ENCODE measurements at places on chromosomes 2 and 18.

DNA sequence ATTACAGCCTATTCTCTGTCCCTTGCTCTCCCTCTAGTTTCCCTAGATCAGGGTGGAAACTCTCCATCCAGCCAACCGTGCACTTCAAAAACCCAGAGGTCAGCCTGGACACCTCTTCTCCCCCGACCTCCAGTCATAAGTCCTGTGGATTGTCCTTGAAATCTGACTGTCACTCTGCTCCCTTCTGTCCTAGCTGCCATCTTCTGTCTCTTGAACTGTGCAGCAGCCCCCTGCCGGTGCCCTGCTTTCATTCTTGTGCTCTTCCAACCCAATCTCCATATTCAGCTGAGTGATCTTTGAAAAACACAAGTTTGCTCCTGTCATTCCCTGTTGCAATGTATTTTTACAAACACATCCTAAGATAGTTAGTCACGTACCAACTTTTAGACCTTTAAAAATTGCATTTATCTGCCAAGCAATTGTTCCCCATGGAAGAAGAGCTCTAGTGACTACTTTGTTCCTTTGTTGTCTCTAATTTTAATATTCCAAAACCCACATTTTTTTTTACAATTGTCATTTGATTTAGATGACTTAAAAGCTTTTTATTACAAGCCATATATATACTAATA lies 254.3 kb downstream of the CAMKMT start:
- DNase-seq: no peak

- no peak for DNase-seq
Observed at GRCh38 chr2:37985333-37985732, 60.2 kb downstream of the RMDN2 start.

DNA sequence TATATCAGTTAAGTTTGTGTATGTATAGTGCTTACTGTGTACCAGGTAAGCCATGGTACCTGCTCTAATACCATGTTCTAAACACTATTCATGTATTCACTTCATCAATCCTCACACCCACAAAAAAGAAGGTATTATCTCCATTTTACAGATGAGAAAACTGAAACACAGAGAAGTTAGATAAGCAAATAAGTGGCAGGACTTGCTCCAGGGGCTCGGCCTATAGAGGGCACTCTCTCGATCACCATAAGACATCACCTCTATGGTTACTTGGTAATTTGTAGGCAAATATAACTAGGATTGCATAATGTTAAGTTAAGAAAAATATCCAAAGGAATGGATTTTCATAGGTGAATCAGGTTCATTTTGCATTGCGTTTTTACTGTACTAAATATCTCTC lies 118.1 kb upstream of the FN1 start:
- DNase-seq: no peak

- no peak for DNase-seq
Observed at GRCh38 chr2:24969784-24970183, 2.0 kb downstream of the DNAJC27 start.

DNA sequence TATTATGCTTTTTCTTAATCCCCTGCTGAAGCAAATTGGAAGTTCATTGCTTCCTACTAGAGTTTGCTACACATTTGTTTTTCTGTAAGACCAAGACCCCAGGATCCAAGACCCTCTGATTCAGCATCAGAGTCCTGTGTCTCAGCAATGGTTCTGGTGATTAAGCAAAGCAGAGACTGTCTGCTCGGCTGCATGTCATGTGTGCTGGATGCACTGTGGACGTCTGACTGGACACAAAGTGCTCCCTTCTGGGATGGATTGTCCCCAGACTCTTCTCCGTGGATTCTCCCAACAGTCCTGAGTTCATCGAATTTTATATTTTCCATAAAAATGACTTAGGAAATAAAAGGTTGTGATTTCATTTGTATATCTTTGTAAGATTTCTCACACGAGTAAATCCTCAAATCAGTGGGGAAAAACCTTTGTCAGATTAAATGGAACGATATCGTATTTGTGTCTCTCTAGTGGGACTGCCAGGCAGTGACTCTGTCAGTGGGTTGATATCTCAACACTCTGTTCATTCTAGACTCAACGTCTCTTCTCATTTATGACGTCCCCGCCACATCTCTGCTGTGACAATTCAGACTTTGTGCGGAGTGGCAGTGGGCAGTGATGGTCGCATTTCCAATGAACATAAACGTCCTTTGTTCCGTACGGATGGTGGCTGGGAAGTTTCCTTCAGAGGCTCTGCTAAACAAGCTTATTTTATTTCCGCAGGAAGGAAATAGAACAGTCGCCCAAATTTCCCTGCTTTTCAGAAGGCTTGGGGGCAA lies 58.6 kb downstream of the NCAPH start:
- no peak for DNase-seq

DNA sequence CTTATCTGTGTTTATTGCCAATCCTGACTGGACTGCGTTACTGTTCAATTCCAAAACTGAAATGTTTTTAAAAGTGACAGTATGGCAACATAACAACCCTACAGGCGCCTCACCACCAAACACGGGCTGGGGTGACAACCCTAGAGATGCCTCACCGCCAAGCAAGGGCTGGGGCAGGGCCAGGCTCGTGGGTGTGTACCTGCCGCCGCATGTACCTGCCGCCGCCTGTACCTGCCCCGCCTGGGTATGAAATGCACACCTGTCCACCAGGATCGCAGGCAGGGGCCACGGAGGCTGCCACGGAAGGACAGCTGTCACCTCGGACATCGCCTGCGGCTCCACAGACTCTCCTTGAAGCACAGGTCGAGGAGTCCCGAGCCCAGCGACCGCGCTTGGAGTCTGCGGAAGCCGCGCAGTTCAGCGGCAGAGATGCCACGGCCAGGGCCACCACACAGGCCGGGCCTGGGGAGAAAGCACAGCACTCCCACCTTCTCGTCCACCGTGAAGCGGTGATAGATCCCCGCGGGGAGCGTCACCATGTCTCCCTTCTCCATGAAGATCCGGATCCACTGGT lies 18.9 kb downstream of the ADI1 start:
- no peak for DNase-seq

GRCh38 chr2:127003070-127003800 lies 103.7 kb downstream of the BIN1 start:
- no peak for DNase-seq

- DNase-seq: no peak
Observed at GRCh38 chr18:67476585-67476984, 39.9 kb downstream of the DSEL start.

DNA sequence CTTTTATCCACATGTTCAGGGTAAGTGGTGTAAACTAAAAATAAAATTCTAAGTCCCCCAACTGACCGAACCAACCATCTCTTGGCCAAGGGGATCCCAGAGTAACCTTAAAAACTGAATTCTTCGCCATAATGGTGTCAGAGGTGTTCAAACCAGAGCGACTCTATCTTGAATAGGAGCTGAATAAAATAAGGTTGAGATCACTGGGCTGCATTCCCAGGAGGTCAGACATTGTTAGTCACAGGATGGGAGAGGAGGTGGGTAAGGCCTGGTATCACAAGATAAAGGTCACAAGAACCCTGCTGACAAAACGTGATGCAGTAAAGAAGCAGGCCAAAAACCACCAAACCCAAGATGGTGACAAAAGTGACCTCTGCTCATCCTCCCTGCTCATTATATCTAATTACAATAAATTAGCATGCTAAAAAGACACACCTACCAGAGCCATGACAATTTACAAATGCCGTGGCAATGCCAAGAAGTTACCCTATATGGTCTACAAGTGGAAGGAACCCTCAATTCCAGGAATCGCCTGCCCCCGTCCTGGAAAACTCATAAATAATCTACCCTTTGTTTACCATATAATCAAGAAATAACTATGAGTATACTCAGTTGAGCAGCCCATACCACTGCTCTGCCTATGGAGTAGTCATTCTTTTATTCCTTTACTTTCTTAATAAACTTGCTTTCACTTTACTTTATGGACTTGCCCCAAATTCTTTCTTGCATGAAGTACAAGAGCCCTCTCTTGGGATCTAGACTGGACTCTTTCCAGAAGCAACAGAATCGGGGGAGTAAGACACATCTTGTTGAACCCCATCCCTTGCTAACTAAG lies 302.4 kb downstream of the STK39 start:
- no peak for DNase-seq

GRCh38 chr2:146992057-146992456 lies 852.8 kb upstream of the ACVR2A start:
- no peak for DNase-seq
